ENCODE measurements at places on chromosomes 3 and 15.

DNA sequence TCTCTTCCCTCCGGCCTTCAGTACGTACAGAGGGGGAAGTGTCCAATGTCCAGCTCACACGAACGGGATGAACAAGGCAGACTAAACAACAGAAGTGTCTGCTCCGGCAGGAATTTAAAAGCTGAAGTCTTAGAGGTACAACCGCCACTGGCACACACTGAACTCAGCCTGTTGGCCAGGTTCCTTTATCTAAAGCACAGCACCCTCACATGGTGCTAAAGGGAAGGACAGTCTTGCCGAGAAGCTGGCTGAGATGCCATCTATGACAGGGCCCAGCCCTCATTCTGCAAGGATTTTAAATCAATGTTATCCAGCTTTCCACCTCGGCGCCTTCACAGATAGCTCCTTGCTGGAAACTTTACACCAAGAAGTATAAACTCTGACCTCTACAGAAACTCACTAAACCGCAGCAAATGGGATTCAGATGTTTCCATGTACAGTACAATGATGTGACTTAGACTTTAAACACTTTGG, 2.8 kb downstream of the ADAMTS17 start:
- DNase-seq = peak; percentile 67

DNA sequence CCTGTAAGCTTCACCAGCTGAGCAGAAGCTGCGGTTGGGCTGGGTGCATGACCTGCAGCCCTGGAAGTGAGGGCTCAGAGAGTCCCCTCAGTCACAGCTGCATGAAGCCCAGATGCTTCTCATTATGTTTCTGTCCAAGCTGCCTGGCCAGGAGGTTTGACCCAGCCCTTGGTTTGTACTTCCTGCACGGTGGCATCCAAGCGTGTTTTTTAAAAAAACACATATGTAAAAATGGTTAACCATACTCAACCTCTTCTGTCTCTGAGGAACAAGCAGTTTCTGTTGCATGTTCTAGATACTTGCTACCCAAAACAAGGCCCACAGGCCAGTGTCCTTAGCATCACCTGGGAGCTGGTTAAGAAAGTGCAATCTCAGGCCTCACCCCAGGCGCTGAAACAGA, 76.0 kb upstream of the ATP10A start:
- DNase-seq = no peak

GRCh38 chr3:85258326-85258725, 299.5 kb downstream of the CADM2 start:
- DNase-seq = no peak

GRCh38 chr3:123621186-123621849, 36.5 kb upstream of the HACD2 start:
- no peak for DNase-seq

- DNase-seq = peak; percentile 11
These were observed 1.4 kb downstream of the CRTAP start for GRCh38 chr3:33115024-33115768.

GRCh38 chr3:161859865-161860450, 363.4 kb downstream of the OTOL1 start:
- DNase-seq = no peak

DNA sequence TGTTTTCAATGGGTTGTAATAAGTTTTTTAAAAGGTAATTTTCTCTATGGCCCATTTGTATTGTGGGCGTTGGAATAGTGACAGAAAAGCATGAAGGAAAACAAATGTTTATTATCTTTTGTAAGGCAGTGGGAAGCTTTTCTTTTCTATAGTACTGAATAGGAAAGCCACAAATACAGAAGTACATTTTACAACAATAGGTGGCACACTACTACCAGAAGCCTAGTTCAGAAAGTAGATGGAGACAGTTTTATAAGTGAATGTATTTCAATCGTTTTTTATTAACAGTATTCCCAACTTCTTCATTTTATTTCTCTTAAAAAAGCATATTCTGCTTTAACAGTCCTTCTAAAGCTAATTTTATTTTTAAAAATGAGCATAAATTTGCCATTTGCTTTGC, 296.7 kb downstream of the PTPRG start:
- no peak for DNase-seq

DNA sequence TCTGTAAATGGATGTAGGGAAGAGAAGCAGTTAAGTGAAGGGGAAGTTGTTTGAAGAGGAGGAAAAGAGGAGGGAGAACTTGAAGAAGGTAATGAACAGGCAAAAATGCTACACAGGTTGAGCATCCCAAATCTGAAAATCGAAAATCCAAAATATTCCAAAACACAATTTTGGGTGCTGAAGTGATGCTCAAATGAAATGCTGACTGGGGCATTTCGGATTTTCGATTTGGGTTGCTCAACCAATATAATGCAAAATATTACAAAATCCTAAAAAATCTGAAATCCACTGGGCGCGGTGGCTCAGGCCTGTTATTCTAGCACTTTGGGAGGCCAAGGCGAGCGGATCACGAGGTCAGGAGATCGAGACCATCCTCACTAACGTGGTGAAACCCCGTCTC, 61.9 kb upstream of the CDAN1 start:
- DNase-seq = no peak

- DNase-seq = no peak
These were observed 140.2 kb downstream of the CACNA2D3 start for GRCh38 chr3:54262541-54262940.

DNA sequence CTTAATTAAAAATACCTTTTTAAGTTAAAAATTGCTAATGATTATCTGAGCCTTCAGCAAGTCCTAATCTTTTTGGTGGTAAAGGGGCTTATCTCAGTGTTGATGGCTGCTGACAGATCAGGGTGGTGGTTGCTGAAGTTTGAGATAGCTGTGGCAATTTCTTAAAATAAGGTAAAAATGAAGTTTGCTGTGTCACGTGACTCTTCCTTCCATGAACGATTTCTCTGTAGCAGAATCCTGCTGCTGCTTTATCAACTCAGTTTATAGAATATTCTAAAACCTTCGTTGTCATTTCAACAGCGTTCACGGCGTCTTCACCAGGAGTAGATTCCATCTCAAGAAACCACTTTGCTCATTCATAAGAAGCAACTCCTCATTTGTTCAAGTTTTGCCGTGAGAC, 110.1 kb downstream of the SUCNR1 start:
- DNase-seq = no peak

- DNase-seq = no peak
These were observed 33.4 kb downstream of the PRKCD start for GRCh38 chr3:53194210-53195065.

DNA sequence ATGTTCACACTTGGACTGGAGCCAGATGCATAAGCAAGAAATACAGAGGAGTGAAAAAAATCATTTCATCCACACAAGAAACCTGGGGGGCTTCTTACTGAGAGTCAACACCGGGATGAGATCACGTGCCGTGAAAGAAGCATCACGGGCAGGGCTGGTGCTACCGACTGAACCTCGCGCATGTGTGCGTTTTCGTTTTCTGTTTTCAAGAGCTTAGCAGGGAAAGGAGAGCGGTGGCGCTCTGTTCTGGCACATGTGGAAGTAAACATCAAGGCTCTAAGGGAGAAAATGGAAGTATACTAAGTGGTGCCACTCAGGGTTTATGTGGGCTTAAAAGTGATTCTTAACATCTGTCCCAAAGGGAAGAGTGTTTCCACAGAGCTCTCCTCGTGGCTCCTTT, 55.9 kb downstream of the VGLL4 start:
- no peak for DNase-seq

DNA sequence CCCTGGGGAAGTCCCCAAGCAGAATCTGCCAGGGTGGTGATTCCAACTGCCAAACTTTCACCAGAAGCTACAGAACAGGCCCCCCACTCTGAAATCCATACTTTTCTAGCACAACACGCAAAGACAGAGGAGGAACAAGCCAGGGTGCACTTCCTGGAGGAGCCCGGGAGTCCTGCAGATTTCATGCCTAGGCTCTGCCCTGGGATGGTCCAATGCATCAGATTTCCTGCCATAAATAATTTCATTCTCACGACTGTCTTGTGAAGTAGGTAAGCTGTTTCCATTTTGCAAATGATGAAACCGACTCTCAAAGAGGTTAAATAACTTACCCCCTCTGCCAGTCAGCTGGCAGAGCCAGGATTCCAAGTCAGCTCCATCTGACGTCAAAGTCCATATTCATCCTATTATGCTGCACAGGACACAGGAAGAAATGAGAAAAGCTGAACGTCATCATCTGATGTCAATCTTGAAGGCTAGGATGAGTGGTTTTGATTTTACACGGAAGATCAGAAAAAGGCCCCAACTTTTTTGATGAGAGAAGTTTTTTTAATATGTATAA, 134.8 kb upstream of the IGF1R start:
- DNase-seq = no peak
